HT1080 (cell line): ENCODE measurements at places on chromosomes 1 and 21. TPM values are rescaled to one million over a fixed set of nuclear protein-coding genes. Genes with fewer than 3 reads are reported as not detected.

DNA sequence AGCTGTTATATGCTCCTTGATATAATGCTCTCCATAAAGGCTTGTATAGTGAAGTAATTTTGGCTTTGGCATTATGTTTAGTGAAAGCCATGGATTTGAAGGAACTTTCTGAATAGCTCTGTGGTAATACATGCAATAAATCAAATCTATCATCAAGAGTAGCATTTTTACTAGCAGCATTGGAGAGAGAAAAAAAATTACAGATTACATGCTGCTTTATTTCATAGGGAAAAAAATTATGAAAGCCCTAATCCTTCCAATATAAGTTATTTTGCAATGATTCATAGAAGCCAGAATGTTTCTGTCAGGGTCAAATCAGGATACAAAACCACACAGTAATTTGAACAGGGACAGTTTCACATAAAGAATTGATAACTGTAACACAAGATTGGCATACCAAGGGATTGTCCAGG lies 250.0 kb downstream of the SPATA17 start:
- peak; percentile 10 for DNase-seq

Gene TMIGD3
- total RNA-seq, result not detected in 2 replicates

- no peak for DNase-seq
Measured at GRCh38 chr21:24050231-24050630, 1557.0 kb downstream of the MRPL39 start.

DNA sequence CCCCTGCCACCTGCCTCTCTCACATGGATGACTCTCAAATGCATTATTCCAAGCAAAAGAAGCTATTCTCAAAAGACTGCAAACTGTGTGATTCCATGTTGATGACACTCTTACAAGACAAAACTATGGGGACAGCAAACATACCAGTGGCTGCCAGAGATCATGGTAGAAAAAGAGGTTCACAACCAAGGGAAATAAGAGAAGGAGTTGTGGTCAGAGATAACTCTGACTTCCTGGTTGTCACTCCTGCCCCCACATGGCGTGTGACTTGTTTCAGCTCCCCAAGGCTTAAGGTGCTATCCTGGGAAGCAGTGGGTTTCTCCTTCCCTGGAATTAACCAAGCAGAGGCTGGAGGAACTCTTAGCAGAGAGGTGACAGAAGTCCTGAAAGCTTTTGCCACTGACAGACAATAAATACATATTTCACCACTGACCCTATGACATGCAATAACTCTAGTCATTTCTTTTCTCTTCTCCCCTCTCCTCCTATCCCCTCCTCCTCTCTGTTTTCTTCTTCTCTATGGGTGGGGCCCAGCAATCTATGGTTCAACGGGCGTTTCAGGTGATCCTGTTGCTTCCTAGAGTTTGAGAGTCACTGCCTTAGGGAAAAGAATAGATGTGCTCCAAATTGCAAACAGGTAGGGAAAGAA lies 185.1 kb downstream of the FCRL5 start:
- DNase-seq, result no peak

DNA sequence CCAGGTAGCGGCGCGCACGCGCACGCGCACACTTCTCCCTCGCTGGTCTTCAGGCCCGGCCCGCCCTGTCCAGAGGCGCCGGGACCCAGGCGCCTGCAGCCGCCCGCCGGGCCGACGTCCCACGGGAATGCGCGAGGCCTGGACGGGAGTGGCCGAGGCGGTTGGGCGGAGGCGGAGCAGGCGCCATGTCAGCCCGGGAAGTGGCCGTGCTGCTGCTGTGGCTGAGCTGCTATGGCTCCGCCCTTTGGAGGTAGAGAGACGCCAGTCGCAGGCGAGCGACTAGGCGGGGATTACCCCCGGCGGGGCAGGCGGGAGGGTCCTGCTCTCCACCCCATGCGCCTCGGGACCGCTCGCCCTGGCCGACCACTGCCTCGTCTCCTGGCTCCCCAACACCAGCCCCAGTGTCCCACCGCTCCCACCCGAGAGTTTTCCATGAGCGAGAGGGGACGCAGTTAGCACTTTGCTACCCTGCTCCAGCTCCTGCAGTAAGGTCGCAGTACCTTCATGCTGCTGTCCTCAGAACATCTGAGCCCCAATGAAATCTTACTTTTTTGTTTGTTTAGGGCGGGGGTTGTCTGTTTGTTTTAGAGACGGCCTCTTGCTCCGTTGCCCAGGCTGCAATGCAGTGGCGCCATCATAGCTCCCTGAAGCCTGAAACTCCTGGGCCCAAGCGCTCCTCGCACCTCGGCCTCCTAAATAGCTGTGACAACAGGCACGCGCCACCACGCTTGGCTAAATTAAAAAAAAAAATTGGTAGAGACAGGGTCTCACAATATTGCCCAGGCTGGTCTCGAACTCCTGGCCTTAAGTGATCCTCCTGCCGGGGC lies at the start of gene CATSPERE:
TSS of gene CATSPERE (plus strand) at position 29 of the 827 bp plus-strand sequence. CDS start at position 186, 157 bp downstream.
- DNase-seq, result no peak

GRCh38 chr1:67630438-67631045 lies 54.5 kb upstream of the GADD45A start:
- peak; percentile 77 for DNase-seq

- DNase-seq, result no peak
Measured at GRCh38 chr21:8989261-8989711, 1532.1 kb upstream of the TPTE start.

DNA sequence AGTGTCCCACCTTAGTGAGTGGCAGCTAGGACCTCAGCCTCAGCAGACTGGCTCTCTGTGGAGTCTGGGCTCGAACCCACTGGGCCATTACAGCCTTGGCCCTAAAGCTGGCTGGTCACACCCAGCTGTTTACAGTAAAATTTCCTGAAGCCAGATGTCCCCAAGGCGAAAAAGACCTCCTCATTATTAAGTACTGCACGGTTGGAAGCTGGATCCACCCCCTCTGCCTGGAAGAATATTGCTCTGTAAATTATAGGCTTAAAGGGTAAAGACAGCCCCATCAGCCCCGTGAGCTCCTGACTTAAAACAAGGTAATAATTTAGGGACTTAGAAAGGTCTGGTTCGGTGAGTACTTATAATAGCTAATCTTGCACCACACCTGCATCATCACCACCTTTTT lies 30.3 kb upstream of the TMEM51 start:
- DNase-seq, result no peak
